Activated CD4-positive, alpha-beta T cell treated with anti-CD3 and anti-CD28 coated beads for 48 hours (primary cell): ENCODE measurements at places on chromosomes 1 and 21.
A peak's percentile ranks its signal among the peaks of the same experiment; 100 is the strongest.

DNA sequence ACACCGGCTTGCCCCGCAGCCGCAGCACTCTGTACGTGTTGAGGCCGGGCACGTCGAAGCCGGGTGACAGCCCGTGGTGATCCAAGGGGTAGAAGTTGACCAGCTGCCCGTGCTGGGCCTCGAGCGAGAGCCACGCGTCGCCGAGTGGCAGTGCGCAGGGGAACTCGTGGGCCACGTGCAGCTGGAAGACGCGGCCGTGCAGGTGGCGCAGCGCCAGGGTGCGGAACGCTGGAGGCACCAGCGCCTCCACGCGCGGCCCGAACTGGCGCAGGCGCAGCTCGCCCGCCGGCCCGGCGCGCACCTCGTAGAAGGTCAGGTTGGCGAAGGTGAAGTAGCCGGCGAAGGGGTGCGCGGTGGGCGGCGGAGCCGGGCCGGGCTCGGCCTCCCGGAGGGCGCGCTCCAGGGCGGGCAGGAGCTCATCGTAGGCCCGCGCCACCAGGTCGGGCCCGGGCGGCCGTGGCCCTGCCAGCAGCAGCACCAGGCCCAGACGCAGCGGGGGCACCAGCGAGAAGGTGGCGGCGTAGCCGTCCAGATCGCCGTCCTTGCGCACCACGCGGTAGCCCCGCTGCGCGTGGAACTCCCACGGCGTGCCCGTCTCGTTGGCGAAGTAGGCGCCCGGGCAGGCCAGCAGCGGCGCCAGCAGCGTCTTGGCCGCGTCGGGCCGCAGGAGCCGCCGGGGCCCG lies 19.5 kb downstream of the LACTBL1 start:
- no peak for DNase-seq

DNA sequence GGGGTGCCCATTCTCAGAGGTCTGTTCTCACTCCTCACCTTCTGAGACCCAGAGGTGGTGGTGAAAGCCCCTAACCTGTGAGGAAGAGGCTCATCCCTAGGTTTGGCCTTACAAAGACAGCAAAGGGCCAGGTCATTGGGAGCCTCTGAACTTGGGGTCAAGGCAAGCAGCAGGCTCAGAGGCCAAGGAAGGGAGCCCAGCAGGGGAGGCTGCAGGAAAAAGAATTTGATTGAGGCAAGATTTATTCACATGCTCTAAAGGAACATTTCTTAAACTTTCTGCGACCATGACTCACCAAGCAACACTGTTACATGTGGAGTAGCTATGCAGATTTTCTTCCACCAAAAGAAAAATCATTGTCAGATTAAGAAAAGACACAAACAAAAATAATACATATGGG lies 132.5 kb upstream of the SYT6 start:
- no peak for DNase-seq

GRCh38 chr1:39943471-39944290 lies 11.3 kb upstream of the MFSD2A start:
- no peak for DNase-seq

- DNase-seq = no peak
Measured at GRCh38 chr1:244021427-244021826, 29.7 kb upstream of the ZBTB18 start.

DNA sequence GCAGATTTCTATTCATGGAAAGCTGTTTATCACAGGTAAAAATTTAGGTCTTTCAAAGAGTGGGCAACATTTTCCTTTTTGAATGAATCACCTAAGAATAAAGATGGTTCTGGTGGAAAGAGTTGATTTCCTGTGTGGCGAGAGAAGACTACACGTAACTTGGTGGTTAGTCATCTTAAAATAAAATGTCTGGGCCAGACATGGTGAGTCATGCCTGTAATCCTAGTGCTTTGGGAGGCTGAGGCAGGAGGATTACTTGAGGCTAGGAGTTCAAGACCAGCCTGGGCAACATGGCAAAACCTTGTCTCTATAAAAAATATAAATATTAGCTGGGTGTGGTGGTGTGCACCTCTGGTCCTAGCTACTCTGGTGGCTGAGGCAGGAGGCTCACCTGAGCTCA lies 65.7 kb downstream of the DISP1 start:
- peak; percentile 45 for DNase-seq

DNA sequence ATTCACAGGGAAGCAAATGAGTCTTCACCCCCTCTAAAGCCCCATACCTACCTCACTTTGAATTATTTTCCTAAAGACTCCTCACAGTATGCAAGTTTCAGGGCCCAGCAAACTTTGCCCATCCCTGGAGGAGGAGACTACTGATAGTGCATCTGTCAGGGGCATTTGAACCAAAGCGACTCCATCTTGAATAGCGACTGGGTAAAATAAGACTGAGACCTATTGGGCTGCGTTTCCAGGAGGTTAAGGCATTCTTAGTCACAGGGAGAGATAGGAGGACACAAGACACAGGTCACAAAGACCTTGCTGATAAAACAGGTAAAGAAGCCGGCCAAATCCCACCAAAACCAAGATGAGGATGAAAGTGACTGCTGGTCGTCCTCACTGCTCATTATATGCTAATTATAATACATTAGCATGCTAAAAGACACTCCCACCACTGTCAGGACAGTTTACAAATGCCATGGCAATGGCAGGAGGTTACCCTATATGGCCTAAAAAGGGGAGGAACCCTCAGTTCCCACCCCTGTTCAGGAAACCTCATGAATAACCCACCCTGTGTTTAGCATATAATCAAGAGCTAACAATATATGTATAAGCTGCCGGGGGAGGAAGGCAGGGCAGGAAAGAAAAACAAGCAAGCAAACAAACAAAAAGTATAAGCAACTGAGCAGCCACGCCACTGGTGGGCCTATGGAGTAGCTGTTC lies 3.3 kb upstream of the PKNOX1 start:
- no peak for DNase-seq

DNA sequence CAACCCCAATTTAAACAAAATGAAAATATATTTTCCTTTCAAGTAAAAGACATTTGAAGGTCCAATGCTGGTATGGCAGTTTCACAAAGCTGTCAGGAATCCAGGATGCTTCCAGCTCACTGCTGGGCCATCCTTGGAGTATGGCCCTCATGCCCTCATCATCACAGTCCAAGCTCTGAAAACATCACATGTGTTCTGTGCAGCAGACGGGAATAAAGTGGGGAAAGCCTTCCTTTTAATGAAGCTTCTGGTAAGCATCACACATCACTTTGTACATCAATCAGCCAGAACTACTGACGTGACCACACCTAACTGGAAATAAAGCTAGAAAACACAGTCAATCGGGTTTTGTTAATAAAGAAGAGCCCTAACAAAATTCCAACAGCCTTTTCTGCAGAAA lies 22.7 kb downstream of the CDC42BPA start:
- DNase-seq = no peak

- no peak for DNase-seq
Measured at GRCh38 chr1:94919241-94920030, 7.5 kb downstream of the CNN3 start.

DNA sequence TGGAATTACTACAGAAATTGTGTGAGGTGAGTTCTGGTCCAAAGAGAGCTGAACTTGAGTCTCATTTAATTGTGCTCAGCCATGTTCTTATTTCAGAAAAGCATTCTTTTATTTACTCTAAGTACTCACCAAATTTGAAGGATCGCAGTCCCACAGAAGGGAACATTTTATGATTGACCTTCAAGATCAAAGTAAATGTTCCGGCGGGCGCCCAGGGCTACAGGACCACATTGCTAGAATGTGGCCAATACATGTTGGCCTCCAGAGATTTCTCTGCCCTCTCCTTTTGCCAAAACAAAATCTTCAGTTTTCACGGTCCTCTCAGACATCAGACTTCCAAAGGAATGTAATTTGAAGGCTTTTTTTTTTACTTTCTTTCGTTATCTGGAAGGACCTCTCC lies 237.8 kb downstream of the FMN2 start:
- DNase-seq = no peak

DNA sequence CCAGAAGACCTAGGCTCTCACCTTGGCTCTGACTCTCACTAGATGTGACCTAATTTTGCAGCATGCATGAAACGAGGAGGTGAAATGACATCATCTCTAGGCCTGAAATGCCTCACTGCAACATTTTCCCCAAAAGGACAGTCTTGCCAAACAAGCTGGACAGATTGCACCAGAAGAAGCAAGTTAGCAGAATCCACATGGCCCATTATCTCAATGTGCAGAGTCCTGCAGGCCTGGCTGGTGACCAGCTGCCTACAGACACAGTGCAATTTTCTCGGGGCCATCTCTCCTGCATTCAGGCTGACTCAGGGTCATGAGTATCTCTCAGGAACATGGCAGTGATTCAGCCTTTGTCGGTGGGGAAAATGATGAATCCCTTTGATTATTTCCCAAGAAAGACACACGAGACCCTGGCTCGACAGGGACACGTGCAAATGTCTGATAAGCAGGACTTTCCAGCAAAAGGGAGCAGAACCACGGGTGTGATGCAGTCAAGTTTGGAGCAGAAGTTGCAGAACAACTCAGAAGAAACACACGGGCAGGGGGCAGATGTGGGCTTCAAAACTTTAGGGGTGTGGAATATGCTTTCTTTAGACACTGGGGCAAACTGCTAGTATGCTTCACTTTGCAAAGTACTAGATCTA lies 38.7 kb downstream of the TRIM67 start:
- DNase-seq = no peak

DNA sequence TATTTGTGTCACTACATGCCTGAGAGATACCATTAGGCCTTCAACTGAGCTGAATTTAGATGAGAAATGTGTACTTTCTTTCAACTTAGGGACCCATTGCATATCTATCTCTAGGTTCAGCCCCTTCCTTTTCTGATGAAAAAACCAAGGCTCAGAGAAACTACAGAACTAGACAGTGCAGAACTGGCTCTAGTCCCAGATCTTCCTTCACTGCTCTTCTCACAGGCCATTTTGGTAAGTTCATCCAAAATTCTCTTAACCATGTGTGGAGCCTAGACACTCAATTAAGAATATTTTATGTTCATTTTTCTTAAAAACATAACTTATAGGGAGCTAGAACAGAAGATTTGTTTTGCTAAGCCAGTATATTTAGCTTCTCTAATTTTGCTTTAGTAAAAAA lies 128.9 kb downstream of the ASTN1 start:
- no peak for DNase-seq

GRCh38 chr21:31910074-31910470 lies 37.3 kb downstream of the HUNK start:
- DNase-seq = no peak

- DNase-seq = peak; percentile 9
Measured at GRCh38 chr1:224616756-224617409, 766 bp downstream of the CNIH3 start.

GRCh38 chr1:31414980-31415370 lies 2.0 kb downstream of the SERINC2 start:
- no peak for DNase-seq
